ENCODE measurements at places on chromosomes 5 and 9.

DNA sequence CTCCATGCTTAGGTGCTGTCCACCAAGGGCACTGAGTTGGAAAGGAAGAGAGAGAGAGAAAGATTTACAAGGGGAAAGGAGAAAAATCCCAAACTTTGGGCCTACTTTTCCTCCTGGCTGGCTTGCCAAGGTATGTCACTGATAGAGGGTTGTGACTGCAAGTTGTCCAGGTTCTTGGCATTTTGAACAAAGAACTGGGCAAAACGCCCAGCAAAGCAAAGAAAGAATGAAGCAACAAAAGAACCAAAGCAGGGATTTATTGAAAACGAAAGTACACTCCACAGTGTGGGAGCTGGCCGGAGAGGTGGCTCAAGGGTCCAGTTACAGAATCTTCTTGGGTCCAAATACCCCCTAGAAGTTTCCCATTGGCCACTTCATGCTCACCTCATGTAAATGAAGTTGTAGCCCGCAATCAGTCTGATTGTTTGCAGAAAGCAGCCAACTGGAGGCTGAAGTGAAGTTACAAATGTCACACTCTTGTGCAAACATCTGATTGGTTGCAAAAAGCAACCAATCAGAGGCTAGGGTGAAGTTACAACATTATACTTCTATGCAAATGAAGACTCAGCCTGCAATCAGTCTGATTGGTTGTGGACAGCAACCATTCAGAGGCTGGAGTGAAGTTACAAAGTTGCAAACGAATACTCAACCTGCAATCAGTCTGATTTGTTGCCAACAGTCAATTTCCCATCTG is 263.5 kb downstream of the YTHDC2 start:
- no peak for DNase-seq

DNA sequence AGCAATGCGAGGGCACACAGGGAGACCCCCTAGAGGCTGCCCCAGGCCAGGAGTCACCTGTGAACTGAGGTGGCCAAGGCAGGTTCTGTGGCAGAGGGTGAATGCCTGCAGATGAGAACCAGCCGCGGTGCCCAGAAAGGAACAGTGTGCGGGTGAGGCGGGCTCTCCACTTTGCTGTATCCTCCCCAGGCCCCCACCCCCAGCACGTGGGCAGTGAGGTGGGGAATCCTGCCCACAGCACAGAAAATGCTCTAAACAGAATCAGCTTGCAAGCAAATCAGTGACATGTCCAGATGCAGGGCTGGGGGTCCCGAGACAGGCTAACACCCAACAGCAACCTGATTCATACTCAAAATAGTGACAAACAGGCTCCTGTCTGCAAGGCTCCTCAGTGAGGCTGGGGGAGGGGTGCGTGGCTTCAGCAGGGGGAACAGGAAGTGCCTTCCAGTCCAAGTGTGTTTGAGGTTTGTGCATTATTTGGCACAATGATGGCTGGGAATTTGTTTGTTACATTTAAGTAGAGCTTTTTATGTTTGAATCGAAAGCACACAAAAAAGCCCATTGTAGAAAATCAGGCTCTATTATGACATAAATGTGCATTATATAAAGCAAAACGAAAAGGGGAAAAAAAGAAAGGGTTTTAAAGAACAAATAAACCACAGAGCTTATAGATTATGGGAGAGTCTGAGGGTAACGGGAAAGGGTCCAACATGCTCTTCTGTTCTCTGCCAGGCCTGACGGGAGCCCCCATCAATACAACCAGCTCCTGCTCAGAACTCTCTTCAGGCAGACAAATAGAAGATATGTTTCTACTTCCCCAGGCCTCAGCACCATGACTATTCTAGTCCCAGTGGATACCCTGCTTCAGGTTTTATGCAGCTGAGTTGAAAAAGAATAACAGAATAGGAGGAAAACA is 201.3 kb downstream of the HSD17B3 start:
- peak; percentile 70 for DNase-seq

DNA sequence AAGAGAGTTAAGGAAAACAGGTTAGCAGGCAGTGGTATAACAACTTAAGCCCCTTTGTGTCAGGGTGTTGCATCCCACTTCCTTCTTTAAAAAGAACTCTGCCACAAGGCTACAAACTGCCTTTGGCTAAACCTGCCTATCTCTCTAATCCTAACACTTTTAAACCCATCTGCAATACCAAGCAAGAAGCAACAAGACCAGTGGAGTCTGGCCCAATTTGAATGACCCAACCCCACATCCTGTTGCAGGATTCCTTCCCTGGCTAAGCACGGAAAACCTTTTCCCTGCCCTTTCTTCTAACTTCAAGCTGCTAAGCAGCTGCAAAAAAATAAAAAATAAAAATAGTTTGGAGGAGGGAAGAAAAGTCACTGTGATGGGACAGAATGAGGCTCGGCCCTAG is 27.1 kb downstream of the ABCA1 start:
- DNase-seq = no peak

DNA sequence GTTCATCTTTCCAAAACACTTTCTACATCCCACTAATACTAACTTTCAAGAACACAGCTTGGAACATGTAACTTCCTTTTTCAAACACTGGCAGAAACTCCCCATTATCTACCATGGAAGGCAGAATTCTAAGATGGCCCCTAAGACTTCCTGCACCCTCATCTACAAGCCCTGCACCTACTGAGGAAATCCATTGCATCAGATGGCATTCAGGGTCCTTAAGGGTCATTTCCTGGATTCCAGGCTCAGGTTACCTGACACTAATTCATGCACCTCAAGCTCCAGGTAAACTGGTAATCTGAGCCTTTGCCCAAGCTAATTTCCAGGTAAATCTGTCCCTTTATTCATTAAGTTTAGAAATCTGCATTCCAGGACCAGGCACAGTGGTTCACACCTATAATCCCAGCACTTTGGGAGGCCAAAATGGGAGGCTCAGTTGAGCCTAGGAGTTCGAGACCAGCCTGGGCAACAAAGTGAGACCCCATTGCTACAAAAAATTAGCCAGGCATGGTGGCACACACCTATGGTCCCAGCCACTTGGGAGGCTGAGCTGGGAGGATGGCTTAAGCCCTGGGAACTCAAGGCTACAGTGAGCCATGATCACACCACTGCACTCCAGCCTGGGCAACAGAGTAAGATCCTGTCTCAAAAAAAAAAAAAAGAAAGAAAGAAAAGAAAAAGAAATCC is 91.6 kb downstream of the NFIB start:
- no peak for DNase-seq

GRCh38 chr9:82443312-82443711 is 454.7 kb downstream of the SPATA31D1 start:
- no peak for DNase-seq

GRCh38 chr5:50302815-50303490 is 138.1 kb downstream of the EMB start:
- DNase-seq = no peak

DNA sequence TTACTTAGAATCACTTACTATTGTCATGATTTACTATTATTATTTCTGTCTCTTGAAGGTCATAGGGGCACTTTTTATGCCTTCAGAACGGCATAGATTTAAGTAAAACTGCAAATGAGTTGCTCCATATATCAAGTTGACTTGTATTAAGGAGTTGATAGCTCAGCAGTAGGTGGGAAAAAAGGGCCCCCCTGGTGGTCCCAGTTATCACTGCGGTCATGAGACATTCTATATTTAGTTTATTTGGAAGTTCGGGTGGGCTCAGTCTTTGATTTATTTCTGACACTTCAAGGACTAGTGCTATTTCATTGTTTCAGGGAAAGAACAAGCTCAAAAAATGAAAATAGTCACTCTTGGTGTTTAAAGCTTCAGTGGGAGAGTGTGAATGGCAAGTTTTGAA is 159.3 kb downstream of the SLC24A2 start:
- no peak for DNase-seq

DNA sequence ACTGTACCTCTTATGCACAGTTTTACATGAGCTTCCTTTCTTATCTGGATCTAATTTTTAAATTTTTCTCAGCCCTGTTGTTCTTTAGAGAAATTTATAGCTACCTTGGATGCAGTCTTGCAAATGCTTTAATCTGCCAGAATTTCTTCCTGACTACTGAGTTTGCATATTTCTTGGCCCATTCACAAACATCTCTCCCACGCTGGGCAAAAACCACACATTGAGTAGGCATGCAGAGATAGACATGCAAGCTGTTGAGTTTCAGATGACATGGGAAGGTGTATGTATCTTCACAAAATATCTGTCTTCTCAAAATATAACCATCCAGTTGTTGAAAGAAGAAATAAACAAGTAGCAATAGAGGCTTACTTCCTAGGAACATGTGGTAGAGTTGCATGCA is 101.2 kb downstream of the PARP8 start:
- DNase-seq = no peak

GRCh38 chr9:73441890-73442818 is 290.5 kb downstream of the ANXA1 start:
- DNase-seq = no peak

DNA sequence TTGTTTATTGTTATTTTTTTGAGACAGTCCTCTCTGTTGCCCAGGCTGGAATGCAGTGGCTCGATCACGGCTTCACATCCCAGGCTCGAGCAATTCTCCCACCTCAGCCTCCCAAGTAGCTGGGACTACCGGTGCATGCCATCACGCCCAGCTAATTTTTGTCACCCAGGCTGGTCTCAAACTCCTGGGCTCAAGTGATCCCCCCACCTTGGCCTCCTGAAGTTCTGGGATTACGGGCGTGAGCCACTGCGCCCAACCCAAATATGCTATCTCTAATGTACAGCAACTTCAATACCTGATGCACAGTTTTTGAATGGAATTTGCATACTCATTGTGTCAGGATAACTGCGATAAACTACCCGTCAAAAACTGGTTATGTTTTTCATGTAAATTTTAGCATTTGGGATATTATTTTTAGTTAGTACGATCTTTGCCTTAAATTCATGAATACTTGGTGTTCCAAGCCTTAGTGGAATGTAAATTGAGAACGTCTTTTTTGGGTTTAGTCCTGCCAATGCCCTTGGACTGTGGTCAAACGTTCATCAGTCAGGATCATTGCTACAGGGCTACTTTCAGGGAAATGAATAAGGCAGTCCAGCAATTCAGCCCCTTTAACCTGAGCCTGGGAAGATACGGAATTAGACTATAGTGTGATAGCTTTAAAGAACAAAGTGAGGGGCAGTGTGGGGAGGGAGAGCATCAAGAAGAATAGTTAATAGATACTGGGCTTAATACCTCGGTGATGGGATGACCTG is 4.4 kb downstream of the UGCG start:
- DNase-seq = no peak

DNA sequence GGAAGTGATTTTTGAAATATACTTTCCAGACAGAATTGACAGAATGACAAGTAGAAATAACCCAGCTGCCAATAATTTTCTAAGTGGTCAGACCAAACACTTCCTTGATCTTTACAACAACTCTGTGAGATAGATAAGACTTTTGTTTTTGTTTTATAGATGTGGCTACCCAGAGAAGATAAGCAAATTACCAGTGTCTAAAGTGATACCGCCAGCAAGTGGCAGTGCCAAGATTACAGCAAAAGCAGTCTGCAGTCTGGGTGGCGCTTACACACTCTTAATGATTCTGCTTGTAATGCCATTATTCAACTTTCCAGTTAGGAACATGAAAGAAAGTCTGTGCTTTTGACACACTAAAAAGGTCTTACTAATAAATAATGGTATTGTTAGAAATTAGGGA is 92.1 kb downstream of the HCN1 start:
- no peak for DNase-seq

GRCh38 chr5:5483880-5484598 is 61.6 kb downstream of the ICE1 start:
- no peak for DNase-seq

GRCh38 chr5:78397831-78398230 is 37.4 kb downstream of the SCAMP1 start:
- DNase-seq = no peak

DNA sequence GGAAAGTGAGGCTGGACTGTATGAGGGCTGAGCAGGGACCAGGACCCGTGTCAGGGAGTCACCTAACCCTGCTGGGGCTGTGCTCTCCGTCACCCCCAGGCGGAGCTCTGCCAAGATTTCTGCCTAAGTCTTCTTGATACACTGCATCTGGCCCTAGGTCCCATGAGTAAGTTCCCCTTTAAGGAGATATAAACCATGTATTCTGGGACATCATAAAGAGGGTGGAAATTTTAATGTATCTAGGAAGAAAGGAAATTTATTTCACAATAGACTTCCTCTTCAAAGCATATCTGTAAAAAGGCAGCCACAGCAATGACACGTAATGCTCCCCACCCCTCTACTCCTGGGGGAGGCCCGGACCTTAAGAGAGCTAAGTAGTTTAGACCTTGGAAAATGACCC is 183.4 kb downstream of the FBXL7 start:
- no peak for DNase-seq

DNA sequence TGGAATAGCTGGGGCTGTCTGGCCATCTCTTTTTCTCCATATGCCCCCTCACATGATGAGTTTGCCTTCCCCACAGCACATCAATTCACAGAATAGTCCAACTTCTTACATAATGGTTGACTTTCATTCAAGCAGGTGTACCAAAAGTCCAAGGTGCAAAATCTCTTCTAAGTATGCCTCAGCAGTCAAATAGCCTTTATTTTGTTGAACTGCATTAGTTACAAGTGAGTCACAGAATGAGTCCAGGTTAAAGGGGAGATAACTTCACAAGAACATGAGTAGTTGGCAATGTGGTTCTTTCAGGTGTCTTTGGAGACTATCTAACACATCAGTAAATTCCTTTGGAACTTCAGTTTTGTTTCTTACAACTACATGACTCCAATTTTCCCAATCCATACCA is 672.5 kb downstream of the PRELID2 start:
- DNase-seq = no peak

- DNase-seq = peak; percentile 61
Measured at GRCh38 chr9:26324786-26325443, 567.7 kb downstream of the CAAP1 start.

GRCh38 chr5:17912794-17913193 is 278.5 kb downstream of the TAF11L14 start:
- no peak for DNase-seq

GRCh38 chr5:125837866-125838265 is 585.3 kb upstream of the GRAMD2B start:
- DNase-seq = no peak
